ENCODE measurements at places on chromosomes 4 and X. TPM values are rescaled to one million over a fixed set of nuclear protein-coding genes. Genes with fewer than 3 reads are reported as not detected.

The IL9R gene
- total RNA-seq, result 0.40 TPM

The ATP1B4 gene
- not detected for total RNA-seq

DNA sequence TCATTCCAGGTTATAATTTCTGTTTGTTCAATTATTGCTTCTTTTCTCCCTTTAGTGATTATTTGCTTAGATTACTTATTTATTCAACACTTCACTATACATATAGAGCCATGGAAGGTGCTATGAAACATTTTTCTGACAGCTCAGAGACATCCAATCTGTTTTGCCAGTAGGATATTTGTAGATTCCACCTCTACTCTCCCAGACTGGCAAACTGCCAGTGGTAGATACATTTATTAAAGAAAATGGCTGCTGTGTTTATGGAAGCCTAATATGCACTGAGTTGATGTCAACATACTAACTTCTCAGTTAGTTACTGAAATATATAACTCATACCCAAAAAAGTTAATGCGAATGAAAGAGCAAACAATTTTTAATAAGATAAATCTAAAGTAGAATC, 348.6 kb downstream of the TRAM1L1 start:
- no peak for DNase-seq

DNA sequence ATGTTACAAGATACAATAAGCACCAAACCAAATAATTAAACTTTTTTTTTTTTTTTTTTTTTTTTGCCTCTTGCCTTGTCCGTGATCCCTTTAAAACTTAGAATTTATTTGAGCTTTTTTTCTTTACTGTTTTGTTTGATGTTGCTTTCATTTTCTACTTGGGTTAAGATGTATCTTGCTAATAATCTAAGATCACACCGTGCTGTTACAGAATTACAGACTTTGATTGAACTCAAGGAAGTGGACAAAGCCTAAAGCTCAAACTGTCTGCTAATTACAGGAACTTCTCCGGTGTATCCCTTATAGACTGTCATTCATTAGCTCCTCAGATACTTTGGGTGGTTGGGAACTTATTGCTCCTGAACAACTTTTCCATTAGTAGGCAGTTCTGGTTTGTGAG, 26.5 kb downstream of the STIM2 start:
- DNase-seq, result no peak

DNA sequence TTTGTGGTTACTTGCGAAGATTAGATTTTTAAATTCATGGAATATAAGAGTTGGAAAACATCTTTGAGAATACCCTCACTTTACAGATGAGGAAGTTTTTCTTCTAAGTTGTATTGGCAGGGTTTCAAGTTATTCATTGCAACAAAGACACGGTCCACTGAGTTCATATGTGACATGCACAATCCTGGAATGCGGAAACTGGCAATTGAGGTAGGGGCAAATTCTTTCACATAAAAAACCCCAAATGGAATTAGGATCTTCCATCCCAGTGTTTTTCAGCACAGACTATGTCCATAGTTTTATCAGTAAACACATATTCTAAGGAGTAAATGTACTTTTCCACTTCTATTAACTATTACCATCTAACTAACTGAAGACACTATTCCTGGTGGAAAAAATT, 81.8 kb upstream of the NAP1L5 start:
- DNase-seq, result no peak

DNA sequence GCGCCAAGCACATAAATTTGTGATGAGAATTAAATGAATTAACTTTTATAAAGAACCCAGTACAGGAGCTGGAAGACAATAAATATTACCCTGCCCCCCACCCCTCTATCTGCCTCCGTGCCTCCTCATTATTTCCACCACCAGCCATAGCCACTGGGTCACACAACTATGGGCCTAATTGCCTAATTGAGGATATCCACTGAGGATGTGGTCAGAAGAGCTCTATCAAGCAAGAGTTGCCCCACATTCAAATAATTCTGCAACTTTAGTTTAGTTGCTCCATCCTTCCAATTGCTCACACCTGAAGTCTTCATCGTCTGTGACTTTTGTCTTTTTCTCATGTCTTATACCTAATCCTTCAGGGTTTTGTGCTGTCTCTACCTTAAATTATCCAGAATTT, 9.5 kb upstream of the CXCL8 start:
- no peak for DNase-seq

DNA sequence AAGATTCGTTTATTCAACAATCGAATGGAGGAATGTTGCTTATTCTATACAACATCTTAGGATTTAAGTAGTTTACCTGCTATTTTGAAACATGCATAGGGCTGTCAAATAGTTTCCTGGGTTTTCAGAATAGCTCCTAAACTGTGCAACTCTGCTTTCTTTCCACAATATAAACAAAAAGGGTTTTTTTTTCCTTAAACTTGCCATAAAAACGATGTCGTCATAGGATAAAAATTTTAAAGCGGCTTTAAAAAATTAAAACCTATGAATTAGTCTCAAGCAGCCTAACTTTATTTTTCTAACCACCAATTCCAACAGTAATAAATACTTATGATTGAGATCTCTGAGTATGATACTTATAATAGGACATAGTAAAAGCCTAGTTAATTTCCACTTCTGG, 21.6 kb upstream of the STIM2 start:
- no peak for DNase-seq

The MPC1L gene
- not detected for total RNA-seq

The MAGEA4 gene
- not detected for total RNA-seq

All from thyroid gland (tissue), 4 donors.